ENCODE measurements at places on chromosomes 7 and 10. TPM values are rescaled to one million over a fixed set of nuclear protein-coding genes. Genes with fewer than 3 reads are reported as not detected.

DNA sequence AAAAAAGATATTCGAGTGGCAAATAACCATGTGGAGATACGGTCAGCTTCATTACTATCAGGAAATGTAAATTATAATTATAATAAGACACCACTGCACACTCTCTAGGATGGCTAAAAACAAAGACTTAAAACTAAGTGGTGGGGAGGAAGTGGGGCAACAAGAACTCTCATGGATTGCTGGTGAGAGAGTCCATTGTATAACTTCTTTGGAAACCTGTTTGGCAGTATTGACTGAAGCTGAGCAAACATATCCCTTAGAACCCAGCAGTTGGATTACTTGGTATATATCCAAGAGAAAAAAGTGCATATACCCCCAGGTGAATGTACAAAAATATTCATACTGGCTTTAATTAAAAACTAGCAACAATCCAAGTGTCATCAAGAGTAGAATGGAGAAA is 133.7 kb upstream of the CTBP2 start:
- no peak overlapping the region for H3K27ac ChIP-seq
- H3K4me1 ChIP-seq, result no peaks in the 10 kb centered on the region
- DNase-seq, result no peak
- peaks cover 7% of the 10 kb centered on the region for H3K36me3 ChIP-seq
- peaks cover 27% of the 10 kb centered on the region for H3K27me3 ChIP-seq

DNA sequence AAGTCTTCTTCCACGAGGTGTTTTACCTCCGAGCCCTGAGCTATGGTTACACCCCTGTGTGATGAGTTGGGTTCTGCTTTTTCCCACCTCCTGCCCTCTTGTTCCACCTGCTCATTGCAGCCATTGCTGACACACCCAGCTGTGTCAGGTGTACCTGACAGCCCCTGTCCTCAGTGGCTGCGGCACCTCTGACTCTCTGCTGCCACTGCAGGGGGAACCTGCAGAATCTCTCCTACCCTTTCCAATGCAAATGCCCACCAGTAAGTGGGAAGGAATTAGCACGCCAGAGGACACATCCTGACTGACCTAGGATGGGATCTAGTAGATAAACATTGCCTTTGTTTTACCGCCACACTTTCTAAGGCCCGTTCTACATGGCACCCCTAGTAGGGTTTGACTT is 600.9 kb upstream of the MKI67 start:
- no peaks in the 10 kb centered on the region for H3K36me3 ChIP-seq
- DNase-seq, result no peak
- H3K4me3 ChIP-seq, result no peak overlapping the region
- no peaks in the 10 kb centered on the region for H3K27me3 ChIP-seq
- no peaks in the 10 kb centered on the region for H3K4me1 ChIP-seq

GRCh38 chr10:109913306-109913892 is 9.9 kb downstream of the XPNPEP1 start:
- no peak overlapping the region for H3K27ac ChIP-seq
- no peaks in the 10 kb centered on the region for H3K27me3 ChIP-seq
- DNase-seq, result no peak
- no peaks in the 10 kb centered on the region for H3K36me3 ChIP-seq
- H3K4me1 ChIP-seq, result peaks cover 73% of the 10 kb centered on the region
- no peak overlapping the region for H3K4me3 ChIP-seq

- H3K27ac ChIP-seq, result peak overlapping the region; percentile 95
- no peaks in the 10 kb centered on the region for H3K36me3 ChIP-seq
- no peak for DNase-seq
- peaks cover 67% of the 10 kb centered on the region for H3K4me1 ChIP-seq
- peak overlapping the region; percentile 83 for H3K4me3 ChIP-seq
Observed at GRCh38 chr10:80203835-80204676, 1.3 kb downstream of the ANXA11 start.

- no peak for DNase-seq
- H3K4me1 ChIP-seq, result peaks cover 10% of the 10 kb centered on the region
- H3K4me3 ChIP-seq, result no peak overlapping the region
- no peak overlapping the region for H3K27ac ChIP-seq
Observed at GRCh38 chr10:79336276-79336675, 11.0 kb upstream of the PPIF start.

GRCh38 chr10:122567056-122567660 is 6.6 kb downstream of the DMBT1 start:
- H3K27me3 ChIP-seq, result peaks cover 26% of the 10 kb centered on the region
- no peak overlapping the region for H3K4me3 ChIP-seq
- no peaks in the 10 kb centered on the region for H3K4me1 ChIP-seq
- H3K27ac ChIP-seq, result no peak overlapping the region
- peak; percentile 9 for DNase-seq

GRCh38 chr7:20351901-20352300 is 21.2 kb downstream of the ITGB8 start:
- peaks cover 11% of the 10 kb centered on the region for H3K27me3 ChIP-seq
- no peaks in the 10 kb centered on the region for H3K36me3 ChIP-seq
- H3K4me3 ChIP-seq, result no peak overlapping the region
- H3K27ac ChIP-seq, result no peak overlapping the region
- H3K4me1 ChIP-seq, result no peaks in the 10 kb centered on the region
- no peak for DNase-seq

GRCh38 chr7:110142939-110143526 is 947.9 kb upstream of the LRRN3 start:
- H3K4me3 ChIP-seq, result no peak overlapping the region
- H3K36me3 ChIP-seq, result no peaks in the 10 kb centered on the region
- no peaks in the 10 kb centered on the region for H3K27me3 ChIP-seq
- H3K4me1 ChIP-seq, result no peaks in the 10 kb centered on the region

DNA sequence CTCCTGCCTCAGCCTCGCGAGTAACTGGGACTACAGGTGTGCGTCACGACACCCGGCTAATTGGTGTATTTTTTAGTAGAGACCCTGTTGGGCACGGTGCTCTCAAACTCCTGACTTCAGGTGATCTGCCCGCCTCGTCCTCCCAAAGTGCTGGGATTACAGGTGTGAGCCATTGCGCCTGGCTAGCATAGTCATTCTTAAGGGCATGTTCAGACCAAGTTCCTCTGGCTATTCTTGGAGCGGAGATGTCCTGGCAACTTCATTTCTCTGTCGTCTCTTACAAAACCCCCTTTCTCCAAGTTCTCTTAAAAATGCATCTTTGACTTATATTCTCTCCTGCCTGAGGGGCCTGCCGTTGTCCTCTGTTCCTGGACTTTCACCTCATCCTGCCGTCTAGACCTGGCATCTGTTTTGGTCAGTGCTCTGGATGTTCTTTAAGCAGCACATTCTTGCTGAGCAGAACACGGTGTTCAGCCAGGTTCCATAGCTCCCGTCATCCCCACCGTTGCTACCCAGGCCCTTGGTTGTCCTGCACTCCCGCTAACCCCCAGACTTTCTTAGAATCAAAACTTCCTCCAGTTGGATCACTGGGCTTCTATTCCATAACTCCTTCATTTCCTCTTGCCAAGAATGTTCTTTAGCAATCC is 509.9 kb upstream of the GALNT17 start:
- peak overlapping the region; percentile 33 for H3K4me3 ChIP-seq
- H3K4me1 ChIP-seq, result no peaks in the 10 kb centered on the region
- no peak for DNase-seq
- no peak overlapping the region for H3K27ac ChIP-seq

DNA sequence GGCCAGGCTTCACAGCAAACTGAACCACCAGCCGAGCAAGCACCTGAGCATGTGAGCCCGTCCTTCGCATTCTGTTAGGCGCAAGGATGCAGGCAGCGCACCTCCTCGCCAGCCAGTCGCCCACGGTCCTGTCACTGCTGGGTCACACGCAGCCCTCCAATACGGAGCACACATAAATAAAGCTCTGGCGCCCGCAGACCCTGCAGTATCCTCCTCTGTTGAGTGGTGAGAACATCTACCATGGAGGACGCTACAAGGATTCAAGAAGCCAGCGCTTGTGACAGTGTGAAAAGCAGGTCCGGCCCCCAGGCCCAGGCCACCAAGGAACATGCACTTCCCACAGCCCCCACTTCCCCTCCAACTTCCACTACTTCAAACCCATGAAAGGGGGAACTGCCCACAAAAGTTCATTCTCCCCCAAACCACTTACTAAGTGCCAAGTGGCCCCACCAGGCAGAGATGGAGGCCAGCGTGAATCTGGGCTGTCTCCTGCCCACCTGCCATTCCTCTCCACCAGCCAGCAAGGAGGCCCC is 34.8 kb downstream of the VOPP1 start:
- no peaks in the 10 kb centered on the region for H3K27me3 ChIP-seq
- DNase-seq, result no peak
- no peak overlapping the region for H3K4me3 ChIP-seq
- H3K36me3 ChIP-seq, result no peaks in the 10 kb centered on the region

GRCh38 chr7:6148724-6149360 is 117.7 kb downstream of the ANKRD61 start:
- no peak overlapping the region for H3K27ac ChIP-seq
- no peak for DNase-seq
- no peak overlapping the region for H3K4me3 ChIP-seq
- peaks cover 19% of the 10 kb centered on the region for H3K36me3 ChIP-seq
- no peaks in the 10 kb centered on the region for H3K4me1 ChIP-seq

GRCh38 chr7:36400606-36401005 is 10.9 kb downstream of the ANLN start:
- H3K4me3 ChIP-seq, result no peak overlapping the region
- no peak for DNase-seq
- no peaks in the 10 kb centered on the region for H3K27me3 ChIP-seq
- no peaks in the 10 kb centered on the region for H3K4me1 ChIP-seq
- no peak overlapping the region for H3K27ac ChIP-seq

- no peak for DNase-seq
- H3K4me3 ChIP-seq, result no peak overlapping the region
- H3K27me3 ChIP-seq, result no peaks in the 10 kb centered on the region
- H3K27ac ChIP-seq, result no peak overlapping the region
- H3K4me1 ChIP-seq, result no peaks in the 10 kb centered on the region
Observed at GRCh38 chr7:153470004-153470671, 582.1 kb upstream of the DPP6 start.

DNA sequence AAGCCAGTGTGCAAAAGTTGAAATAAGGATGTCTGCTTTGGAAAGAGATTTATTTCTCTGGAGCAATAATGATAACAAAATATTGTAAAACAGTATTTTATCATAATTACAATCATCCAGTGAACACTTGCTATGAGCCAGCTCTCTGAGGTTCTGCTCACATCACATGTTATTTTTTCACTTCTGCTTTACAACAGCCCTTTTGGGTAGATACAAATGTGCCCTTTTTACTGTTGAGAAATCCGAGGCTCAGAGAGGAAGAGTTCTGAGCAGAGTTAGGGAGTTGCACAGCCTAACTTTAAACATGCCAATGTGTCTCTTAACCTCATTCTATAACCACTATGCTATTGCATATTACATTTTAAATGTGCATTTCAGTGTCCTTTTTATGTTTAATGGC is 232.6 kb upstream of the CDC14C start:
- DNase-seq, result no peak
- H3K4me3 ChIP-seq, result no peak overlapping the region
- H3K36me3 ChIP-seq, result no peaks in the 10 kb centered on the region
- no peaks in the 10 kb centered on the region for H3K4me1 ChIP-seq

DNA sequence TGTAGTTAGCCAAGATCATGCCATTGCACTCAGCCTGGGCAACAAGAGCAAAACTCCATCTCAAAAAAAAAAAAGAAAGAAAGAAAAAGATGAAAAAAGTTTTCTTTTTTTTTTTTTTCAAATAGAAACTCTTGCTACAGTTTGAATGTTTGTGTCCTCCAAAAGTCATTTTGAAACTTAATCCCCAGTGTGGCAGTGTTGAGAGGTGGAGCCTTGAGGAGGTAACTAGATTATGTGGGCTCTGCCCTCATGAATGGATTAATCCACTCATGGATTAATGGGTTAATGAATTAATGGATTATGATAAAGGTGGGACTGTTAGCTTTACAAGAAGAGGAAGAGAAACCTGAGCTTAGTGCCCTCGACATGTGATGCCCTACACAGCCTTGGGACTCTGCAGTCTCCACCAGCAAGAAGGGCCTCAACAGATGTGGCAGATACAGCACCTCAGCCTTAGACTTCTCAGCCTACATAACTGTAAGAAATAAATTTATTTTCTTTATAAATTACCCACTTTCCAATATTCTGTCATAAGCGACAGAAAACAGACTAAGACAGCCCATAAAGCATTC is 25.1 kb downstream of the CPEB3 start:
- no peaks in the 10 kb centered on the region for H3K27me3 ChIP-seq
- no peak for DNase-seq
- H3K27ac ChIP-seq, result peak overlapping the region; percentile 69
- peaks cover 22% of the 10 kb centered on the region for H3K4me1 ChIP-seq

DNA sequence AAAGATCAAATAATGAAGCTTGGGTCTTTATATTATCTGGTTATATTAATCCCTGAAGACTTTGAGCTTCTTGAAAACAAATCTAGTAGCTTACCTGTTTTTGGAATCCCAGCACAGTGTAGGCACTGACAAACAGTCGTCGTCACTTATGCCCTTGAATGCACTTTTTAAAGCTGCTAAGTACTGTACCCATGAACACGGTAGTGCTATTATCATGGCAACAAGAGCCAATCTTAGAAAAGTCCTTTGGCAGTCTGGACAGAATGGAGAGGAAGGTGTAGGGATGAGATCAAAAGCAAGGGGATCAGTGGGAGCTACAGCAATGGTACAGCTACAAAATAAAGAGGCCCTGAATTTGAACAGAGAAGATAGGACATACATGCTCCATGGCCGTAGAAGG is 9.4 kb downstream of the SLC25A13 start:
- peaks cover 52% of the 10 kb centered on the region for H3K4me1 ChIP-seq
- H3K27me3 ChIP-seq, result no peaks in the 10 kb centered on the region
- no peaks in the 10 kb centered on the region for H3K36me3 ChIP-seq
- no peak for DNase-seq
- no peak overlapping the region for H3K27ac ChIP-seq

DNA sequence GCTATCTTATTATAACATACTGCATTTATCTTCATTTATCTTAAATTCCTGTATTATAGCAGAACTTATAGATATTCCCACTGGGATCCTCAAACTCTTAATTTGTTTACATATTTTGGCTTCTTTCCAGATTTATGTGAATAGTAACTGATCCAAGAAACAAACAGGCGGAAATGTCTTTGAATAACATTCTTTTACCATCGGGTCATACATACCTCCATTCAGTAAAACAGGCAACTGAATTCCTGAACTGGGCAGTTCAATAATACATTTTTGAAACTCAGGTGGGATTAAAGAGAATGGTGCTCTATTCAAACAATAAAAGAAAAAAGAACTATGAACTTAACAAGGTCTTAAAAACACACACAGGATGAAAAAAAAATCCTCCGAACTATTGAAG is 337.4 kb downstream of the CRPPA start:
- no peak for DNase-seq
- H3K4me3 ChIP-seq, result no peak overlapping the region
- no peaks in the 10 kb centered on the region for H3K27me3 ChIP-seq
- H3K4me1 ChIP-seq, result no peaks in the 10 kb centered on the region

GRCh38 chr7:24800667-24801066 is 43.4 kb upstream of the GSDME start:
- H3K27me3 ChIP-seq, result no peaks in the 10 kb centered on the region
- H3K36me3 ChIP-seq, result peaks cover 34% of the 10 kb centered on the region
- H3K27ac ChIP-seq, result no peak overlapping the region
- no peak for DNase-seq

CALY gene
- not detected for polyA plus RNA-seq

NEUROG3 gene
- polyA plus RNA-seq, result not detected

DYNC1I1 gene
- polyA plus RNA-seq, result not detected

KCND2 gene
- not detected for polyA plus RNA-seq

EPHA1 gene
- not detected for polyA plus RNA-seq

NUTM2A gene
- not detected for polyA plus RNA-seq
